ENCODE measurements at places on chromosomes 5 and 9. TPM values are rescaled to one million over a fixed set of nuclear protein-coding genes. Genes with fewer than 3 reads are reported as not detected.

BASP1 gene
- 226 TPM for total RNA-seq

MYO10 gene
- total RNA-seq: 48.0 TPM

GAPT gene
- not detected for total RNA-seq

CRB2 gene
- 0.15 TPM for total RNA-seq

SLC45A2 gene
- total RNA-seq: not detected

PFN3 gene
- not detected for total RNA-seq

ENHO gene
- 1.9 TPM for total RNA-seq

TEK gene
- 0.18 TPM for total RNA-seq
